ENCODE measurements at places on chromosomes 7 and 10. TPM values are rescaled to one million over a fixed set of nuclear protein-coding genes. Genes with fewer than 3 reads are reported as not detected.

DNA sequence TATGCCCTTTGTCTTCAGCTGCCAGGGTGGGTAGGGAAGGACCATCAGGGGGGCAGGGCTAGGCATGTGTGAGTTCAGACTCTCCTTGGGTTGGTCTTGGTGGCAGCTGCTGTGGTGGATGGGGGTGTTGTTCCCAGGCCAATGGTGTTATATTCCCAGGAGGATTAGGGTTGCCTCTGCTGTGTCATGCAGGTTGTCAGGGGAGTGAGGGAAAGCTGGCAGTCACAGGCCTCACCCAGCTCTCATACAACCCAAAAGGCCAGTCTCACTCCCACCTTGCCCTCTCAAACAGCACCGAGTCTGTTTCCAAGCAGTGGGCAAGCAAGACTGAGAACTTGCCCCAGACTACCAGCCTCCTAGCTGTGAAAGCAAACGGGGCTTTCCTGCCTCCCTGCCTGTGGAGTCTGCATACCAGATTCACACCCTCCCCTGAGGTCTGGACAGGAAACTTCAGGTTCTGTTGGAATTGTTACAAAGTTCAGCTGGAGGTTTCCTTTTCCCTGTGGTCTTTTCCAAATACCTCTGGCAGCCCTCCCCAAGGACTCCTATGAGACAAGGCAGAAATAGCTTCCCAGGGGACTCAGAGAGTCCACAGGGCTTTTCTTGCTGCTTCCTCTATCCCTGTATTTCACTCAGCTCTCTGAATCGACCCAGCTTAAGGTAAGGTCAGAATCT is 1.4 kb downstream of the HYAL4 start:
- DNase-seq, result no peak
- H3K27me3 ChIP-seq, result no peaks in the 10 kb centered on the region
- H3K4me3 ChIP-seq, result no peak overlapping the region
- H3K4me1 ChIP-seq, result no peaks in the 10 kb centered on the region

Gene CALD1
- 314 TPM for total RNA-seq

Gene SPDYE5
- 1.5 TPM for total RNA-seq

- H3K36me3 ChIP-seq, result no peaks in the 10 kb centered on the region
- H3K4me1 ChIP-seq, result no peaks in the 10 kb centered on the region
- no peak for DNase-seq
- H3K4me3 ChIP-seq, result no peak overlapping the region
- no peaks in the 10 kb centered on the region for H3K27me3 ChIP-seq
Observed at GRCh38 chr7:85733169-85733915, 546.5 kb upstream of the SEMA3D start.

Gene SLK
- total RNA-seq, result 30.7 TPM

Gene HOXA7
- total RNA-seq, result 4.6 TPM

Gene MOGAT3
- not detected for total RNA-seq

DNA sequence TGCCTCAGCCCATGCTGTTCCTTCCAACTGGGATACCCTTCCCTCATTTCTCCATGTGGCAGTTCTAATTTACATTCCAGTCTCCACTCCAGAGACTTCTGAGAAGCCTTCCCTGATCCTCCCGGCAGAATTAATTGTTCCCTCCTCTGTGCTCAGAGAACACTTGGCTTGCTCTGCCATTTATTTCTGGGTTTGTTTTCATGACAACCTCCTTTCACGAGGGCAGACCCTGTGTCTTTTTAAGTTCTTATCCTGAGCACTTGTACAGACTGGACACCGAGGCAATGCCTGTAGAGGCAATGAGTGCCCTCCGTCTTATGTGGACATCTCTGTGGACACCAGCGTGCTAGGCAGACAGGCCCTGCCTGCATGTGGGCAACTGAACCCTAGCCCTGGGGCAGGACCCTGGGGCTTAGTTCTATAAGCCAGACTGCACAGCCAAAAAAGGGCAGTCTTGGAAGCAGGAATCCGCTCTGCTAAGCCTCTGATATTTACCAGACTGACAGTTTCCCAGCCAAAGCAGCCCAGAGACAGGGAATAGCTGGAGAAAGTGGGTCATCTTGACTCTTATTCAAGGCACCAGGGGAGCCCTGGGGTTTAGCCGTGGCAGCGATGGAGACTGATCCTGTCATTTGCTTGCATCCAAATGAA is 474.0 kb downstream of the RPS24 start:
- H3K27ac ChIP-seq, result no peak overlapping the region
- no peaks in the 10 kb centered on the region for H3K4me1 ChIP-seq
- no peak for DNase-seq
- no peaks in the 10 kb centered on the region for H3K36me3 ChIP-seq
- H3K4me3 ChIP-seq, result no peak overlapping the region

DNA sequence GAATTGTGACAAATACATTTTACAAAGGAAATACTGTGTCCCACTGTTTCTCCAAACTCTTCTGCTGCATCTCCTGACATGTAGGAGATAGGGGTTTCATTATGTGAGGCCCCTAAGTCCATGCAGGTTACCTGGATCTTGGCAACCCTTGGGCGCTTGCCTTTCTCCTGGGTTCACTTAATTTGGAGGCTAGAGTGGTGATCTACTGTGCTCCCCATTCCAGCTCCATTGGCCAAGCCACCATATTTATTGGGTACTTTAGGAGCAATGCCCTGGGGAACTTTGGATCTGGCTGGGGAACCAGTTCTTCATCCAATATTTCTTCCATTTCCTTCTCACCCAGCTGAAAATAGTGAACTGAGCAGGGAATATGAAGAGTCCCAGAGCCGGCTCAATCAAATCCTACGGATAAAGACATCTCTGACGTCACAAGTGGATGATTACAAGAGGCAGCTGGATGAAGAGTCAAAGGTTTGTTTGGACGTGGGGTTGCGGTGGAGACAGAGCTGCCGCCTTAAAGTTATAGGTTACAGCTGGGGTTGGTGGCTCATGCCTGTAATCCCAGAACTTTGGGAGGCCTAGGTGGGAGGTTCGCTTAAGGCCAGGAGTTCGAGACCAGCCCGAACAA is 18.5 kb downstream of the MYH16 start:
- no peak overlapping the region for H3K4me3 ChIP-seq
- H3K27me3 ChIP-seq, result no peaks in the 10 kb centered on the region
- no peak for DNase-seq
- H3K36me3 ChIP-seq, result no peaks in the 10 kb centered on the region
- H3K4me1 ChIP-seq, result no peaks in the 10 kb centered on the region

DNA sequence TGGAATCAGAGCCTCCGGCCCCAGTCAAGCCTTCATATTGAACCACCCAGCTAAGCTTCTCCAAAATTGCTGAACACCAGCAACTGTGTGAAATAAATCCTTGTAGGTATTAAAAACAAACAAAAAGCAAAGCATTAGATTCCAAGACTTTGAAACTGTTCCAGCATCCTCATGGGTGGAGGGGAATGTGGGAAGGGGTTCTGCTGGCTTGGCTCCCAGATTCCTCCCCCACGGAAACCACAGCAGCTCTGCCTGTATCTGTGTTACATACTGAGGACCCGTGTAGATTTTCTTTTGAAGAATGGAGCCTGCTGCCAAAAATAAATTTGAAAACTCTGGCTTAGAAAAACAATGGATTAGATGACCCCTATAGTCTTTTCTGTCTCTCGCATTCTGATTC is 20.0 kb downstream of the AKR1B1 start:
- no peaks in the 10 kb centered on the region for H3K36me3 ChIP-seq
- no peak overlapping the region for H3K4me3 ChIP-seq
- H3K27me3 ChIP-seq, result no peaks in the 10 kb centered on the region
- H3K27ac ChIP-seq, result no peak overlapping the region

DNA sequence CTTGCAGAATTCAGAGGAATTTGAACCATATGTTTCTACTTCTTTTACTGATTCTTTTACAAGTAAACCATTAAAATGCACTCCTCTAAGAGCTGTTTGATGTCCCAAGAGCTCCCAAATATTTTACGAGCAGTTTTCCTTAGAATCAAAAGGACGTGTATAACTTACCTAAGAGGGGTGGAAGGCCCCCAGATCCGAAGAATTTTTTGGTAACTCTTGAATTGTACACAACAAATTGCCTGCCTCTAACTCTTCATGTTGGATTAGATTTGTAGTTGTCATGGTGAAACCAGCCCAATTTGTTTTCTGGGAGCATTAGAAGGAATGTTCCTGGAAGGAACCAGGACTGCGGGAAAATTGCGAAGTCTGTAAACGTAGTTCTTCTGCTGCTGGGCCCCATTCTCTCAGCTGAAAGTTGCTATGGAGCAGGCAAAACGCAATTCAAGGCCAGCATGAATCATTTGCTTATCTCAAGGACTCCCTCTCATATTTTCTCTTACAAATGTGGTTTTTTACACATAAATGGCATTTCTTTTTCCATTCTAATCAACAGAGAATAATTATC is 124.8 kb upstream of the TMEM72 start:
- DNase-seq, result no peak
- H3K4me1 ChIP-seq, result no peaks in the 10 kb centered on the region
- H3K27ac ChIP-seq, result no peak overlapping the region
- H3K27me3 ChIP-seq, result no peaks in the 10 kb centered on the region
- H3K36me3 ChIP-seq, result no peaks in the 10 kb centered on the region

GRCh38 chr7:86479144-86479543 is 164.6 kb upstream of the GRM3 start:
- H3K36me3 ChIP-seq, result no peaks in the 10 kb centered on the region
- DNase-seq, result no peak
- H3K4me1 ChIP-seq, result no peaks in the 10 kb centered on the region
- H3K4me3 ChIP-seq, result no peak overlapping the region

Gene UPK3B
- total RNA-seq, result 13.5 TPM

- DNase-seq, result peak; percentile 9
- peaks cover 7% of the 10 kb centered on the region for H3K4me1 ChIP-seq
- no peaks in the 10 kb centered on the region for H3K27me3 ChIP-seq
Observed at GRCh38 chr10:33193701-33194521, 140.6 kb downstream of the NRP1 start.

GRCh38 chr10:2108496-2108895 is 371.2 kb upstream of the ADARB2 start:
- no peaks in the 10 kb centered on the region for H3K36me3 ChIP-seq
- no peaks in the 10 kb centered on the region for H3K4me1 ChIP-seq
- no peaks in the 10 kb centered on the region for H3K27me3 ChIP-seq
- no peak for DNase-seq

GRCh38 chr10:77911535-77912123 is 14.9 kb downstream of the DLG5 start:
- H3K27me3 ChIP-seq, result no peaks in the 10 kb centered on the region
- H3K4me3 ChIP-seq, result no peak overlapping the region
- H3K4me1 ChIP-seq, result peaks cover 16% of the 10 kb centered on the region
- DNase-seq, result no peak
- no peaks in the 10 kb centered on the region for H3K36me3 ChIP-seq
- no peak overlapping the region for H3K27ac ChIP-seq

- no peak for DNase-seq
- H3K36me3 ChIP-seq, result no peaks in the 10 kb centered on the region
Observed at GRCh38 chr7:38367301-38367890, 94.0 kb upstream of the TARP start.

DNA sequence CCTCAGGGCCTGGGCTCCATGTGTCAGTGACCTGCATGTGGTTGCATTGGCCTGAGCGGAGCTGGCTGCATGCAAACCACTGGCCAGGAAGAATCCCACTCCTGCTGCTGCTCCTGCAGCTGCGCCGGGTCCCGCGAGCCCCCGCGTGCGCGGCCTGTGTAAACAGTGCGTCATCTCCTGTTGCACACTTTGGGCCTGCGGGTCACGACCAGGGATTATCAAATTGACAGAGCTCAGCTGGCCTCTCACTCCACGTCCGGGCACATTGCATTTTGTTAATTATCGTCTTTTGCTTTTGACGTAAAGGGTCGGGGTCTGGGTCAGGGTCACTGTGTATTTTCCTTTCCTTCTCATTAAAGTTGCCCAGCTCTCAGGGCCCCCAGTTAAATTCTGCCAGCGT is 132.6 kb downstream of the RGS10 start:
- H3K36me3 ChIP-seq, result no peaks in the 10 kb centered on the region
- DNase-seq, result no peak
- no peak overlapping the region for H3K27ac ChIP-seq

Gene PILRA
- 4.9 TPM for total RNA-seq

DNA sequence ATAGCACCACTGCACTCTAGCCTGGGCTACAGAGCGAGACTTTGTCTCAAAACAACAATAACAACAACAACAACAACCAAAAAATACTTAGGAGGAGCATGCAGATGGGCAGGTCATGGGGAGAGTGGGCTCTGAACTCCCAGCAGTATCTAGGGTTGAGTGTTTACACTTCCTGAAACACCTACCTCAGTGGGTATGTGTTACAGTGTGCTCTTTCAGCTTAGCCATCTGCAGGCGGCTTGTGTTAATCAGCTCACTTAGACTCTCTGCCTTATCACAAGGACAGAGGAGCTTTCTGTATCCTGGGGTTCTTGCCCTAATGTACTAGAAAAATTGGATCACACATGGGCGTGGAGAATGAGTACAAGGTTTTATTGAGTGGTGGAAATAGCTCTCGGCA is 340.2 kb downstream of the KIF20B start:
- DNase-seq, result no peak
- H3K4me1 ChIP-seq, result no peaks in the 10 kb centered on the region
- H3K36me3 ChIP-seq, result no peaks in the 10 kb centered on the region
- H3K27me3 ChIP-seq, result no peaks in the 10 kb centered on the region
- H3K4me3 ChIP-seq, result no peak overlapping the region

DNA sequence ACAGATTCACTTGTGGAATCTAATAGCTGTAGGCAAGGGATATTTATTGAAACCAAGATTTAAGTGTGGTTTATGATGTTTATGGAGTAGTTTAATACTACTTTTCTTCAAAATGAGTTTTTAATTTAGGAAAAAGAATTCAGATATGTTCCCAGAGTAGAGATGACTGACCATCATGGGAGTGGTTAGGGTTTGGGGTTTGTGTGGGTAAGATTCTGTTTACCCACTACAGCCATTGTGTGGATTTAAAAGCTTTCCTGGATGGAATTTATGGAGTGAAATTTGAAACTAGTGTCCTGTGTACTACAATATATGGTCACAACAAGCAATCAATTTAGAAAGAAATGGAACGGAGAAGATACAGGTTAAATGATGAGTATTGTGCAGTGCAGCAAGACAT is 453.5 kb downstream of the AUTS2 start:
- no peaks in the 10 kb centered on the region for H3K36me3 ChIP-seq
- no peaks in the 10 kb centered on the region for H3K4me1 ChIP-seq
- no peaks in the 10 kb centered on the region for H3K27me3 ChIP-seq
- H3K4me3 ChIP-seq, result no peak overlapping the region
- DNase-seq, result no peak
- no peak overlapping the region for H3K27ac ChIP-seq
